ENCODE measurements at places on chromosomes 16 and 17.

DNA sequence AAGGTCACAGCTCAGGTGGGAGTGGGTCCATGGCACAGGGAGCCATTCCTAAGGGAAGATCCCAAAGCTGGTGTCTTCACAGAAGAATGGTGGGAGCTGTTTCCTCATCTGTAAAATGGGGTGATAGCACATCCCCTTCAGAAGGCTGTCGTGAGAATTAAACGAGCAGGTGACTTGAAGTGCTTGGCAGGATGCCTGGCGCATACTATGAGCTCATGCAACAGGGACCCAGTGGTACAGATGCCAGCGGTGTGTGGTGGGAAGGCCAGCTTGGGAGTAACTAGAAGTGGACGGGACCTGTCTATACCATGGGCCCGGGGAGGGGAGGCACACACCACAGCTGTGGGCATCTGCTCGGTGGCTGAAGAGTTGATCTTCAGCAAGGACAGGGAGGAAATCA is 189.3 kb upstream of the TNRC6C start:
- peak; percentile 21 for DNase-seq

DNA sequence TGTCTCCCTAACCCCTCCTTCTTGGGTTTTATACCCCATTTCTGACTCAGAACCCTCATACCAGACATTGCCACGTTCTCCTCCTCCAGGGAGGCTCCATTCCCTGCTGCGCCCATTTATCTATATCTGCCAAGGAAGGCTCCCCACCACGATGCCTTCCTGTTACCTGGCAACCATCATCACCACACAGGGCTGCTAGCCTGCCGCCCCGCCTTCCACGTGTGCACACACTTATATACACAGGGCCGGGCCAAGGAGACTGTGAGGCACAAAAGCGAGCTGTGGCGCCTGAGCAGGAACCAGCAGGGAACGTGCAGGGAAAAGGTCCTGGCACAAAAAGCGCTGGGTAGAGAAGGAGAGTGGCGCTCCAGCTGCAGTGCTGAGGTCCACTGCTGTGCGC is 261.8 kb downstream of the CBLN1 start:
- DNase-seq, result no peak

DNA sequence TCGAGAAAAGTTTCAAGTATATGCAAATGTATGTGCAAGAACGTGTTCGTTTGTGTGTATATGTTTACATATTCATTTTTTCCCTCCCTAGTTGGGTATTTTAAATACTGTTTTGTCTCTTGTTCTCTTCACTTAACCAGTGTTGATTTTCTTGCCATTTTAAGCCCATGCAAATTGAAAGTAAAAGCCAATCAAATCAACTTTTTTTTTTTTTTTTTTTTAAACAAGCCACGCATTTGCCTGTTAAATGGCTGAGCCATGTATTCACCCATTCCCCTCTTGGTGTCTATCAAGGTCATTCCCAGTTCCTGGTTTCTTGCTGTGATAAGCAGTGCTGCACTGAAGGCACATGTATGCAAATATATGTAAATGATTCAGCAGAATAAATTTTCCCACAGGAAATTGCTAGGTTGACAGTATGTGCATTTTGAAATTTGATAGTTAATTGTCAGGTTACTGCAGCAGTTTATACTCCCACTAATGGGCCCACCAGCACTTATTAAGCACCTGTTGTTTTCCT is 12.2 kb downstream of the ABCC1 start:
- DNase-seq, result no peak

- DNase-seq, result no peak
Observed at GRCh38 chr17:6681671-6682070, 30.1 kb downstream of the C17orf100 start.

DNA sequence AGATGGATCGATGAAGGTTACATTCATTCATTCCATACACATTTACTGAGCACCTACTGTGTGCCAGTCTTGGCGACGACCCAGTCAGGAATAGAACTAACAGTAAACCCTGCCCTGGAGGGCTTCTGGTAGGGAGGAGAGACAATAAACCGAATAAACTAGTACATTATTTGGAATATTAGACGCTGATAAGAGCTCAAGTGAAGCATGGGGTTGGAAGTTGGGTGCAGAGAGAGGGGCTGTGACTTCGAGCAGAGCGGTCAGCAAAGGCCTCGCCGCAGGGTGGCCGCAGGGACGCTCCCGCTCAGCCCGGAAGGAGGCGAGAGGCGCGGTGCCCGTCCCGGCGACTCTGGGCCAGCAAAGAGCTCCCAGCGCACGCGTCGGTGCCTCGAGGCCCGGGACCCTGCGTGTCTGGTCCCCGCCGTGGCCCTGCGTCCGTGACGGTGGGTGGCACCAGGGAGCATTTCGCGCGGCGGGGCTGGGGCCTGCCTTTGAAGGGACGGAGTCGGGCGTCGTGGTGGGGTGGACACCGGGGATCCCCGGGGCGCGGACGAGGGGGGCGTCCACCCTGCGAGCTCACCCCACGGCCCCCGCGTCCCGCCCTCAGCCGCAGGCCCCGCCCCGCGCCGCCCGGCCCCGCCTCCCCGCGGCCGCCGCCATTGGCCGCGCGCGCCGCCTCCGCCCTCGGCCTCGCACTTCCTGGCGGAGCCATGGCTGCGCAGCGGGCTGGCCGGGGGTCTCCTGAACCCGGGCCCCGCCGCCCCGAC is at the start of gene KLHL36:
Gene KLHL36, plus strand, starts transcription at position 684 of the 767 bp plus-strand sequence. CDS start 2,357 bp downstream, outside the sequence.
- peak; percentile 59 for DNase-seq

- no peak for DNase-seq
Observed at GRCh38 chr16:35792516-35793285, 2333.3 kb downstream of the TP53TG3F start.

GRCh38 chr17:48295362-48296288 is 134.4 kb downstream of the SKAP1 start:
- DNase-seq, result peak; percentile 52

DNA sequence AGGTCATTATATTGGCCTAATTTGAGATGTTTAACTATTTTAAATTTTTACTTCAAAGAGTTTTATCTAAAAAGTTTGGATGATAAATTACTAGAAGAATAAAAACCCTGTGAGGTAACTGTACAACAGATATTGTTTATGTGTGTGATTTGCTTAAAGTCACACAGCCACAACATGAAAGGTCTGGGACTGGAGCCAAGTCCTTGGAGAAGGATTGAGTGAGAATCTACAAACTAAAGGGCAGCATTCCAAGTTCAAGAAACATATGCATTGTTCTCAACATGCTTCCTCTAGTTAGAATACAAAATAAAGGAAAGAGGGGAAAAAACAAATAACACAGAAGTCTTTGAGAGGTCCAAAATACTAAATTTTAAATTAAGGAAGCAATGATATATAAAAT is 131.5 kb upstream of the MON1B start:
- DNase-seq, result no peak

DNA sequence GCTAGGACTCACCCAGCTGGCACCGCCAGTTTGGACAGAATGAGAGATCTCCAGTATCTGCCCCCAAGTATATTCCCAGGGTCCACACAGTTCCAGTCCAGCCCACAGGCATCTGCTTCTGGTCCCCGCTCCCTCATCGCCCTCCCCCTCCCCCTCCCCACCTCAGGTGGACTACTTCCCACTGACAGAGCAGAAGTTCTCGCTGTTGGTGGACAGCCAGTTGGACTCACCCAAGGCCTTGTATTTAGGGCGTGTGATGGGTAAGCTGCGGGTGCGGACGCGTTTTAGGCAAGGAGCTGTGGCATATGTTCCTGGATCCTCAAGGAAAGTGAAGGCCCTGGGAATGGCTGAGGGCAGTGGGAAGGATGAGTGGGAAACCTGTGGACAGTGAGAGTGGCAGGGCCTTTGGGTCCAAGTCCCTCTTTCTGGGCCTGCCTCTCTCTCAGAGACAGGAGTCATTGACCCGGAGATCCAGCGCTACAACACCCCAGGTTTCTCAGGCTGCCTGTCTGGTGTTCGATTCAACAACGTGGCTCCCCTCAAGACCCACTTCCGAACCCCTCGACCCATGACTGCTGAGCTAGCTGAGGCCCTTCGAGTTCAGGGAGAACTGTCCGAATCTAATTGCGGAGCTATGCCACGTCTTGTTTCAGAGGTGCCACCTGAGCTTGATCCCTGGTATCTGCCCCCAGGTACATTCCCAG is 14.9 kb downstream of the CNTNAP1 start:
- DNase-seq, result no peak

- DNase-seq, result no peak
Observed at GRCh38 chr16:88878967-88879787, 12.7 kb upstream of the PABPN1L start.

DNA sequence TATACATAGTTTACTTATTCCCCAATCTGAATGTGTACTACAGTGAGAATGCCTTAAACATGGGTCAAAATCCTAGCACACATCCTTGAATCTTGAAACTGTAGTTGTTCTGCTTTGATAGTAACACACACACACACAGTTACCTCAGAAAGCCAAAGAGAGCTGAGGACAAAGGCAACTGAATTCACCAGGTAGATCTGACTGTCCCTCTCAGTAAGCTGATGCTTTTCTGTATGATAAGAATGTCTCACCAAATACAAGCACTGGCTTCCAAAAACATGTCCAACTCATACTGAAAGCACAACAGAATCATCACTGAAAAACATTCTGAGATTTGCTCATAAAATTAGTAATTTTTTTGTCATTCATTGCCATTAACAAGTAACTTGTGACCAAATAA is 104.3 kb upstream of the DYNLRB2 start:
- no peak for DNase-seq

DNA sequence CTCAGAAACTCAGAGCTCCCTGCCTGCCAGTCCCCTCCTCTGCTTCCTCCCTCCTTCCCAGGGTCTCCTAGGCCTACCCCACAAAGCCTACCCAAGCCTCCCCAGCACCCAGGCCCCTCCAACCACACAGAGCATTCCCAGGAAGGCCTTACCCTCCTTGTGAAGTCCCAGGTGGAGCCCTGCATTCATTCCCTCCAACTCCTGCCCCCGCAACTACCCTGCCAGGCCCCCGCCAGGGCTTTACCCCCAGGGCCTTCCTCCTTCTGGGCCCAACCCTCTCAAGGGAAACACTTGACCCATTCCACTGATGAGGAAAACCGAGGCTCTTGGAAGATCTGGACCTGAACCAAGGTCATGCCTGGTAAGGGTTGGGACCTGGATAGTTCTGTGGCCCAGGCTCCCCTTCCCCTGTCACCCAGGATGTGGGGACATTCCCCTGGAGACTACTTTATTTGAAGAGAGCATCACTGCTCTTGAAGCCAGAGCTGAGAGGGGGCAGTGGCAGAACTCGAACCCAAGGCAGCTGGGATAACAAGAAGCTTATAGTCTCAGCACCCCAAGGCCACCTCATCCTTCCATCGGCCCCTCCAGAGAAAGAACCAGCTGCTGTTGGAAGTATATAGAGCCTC is 12.5 kb downstream of the PLLP start:
- DNase-seq, result no peak

DNA sequence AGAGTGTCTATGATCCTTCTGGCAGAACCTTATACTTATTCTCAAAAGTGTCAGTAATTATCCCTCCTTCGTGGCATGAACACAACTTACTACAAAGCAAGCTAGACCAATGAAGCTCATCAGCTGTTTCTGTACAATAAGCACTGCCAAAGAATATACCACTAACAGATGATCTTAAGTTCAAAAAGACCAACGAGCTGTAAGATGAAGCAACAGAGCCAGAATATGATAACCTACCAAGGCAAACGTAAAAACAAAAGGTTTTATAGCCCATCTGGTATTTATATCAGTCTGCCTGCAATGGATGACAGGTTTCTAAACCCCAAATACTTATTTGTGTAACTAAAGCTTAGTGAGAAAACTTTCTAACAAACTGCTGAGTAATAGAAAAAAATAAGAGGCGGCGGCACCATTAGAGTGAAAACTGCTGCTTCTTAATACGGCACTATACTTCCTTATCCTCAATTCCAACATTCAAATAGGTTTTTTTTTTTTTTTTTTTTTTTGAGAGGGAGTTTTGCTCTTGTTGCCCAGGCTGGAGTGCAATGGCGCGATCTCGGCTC is 22.1 kb downstream of the NME2 start:
- no peak for DNase-seq

- DNase-seq, result no peak
Observed at GRCh38 chr17:79340333-79341221, 266.0 kb downstream of the ENGASE start.
